Cardiac fibroblast (primary cell): ENCODE measurements at places on chromosomes 1 and 21.

DNA sequence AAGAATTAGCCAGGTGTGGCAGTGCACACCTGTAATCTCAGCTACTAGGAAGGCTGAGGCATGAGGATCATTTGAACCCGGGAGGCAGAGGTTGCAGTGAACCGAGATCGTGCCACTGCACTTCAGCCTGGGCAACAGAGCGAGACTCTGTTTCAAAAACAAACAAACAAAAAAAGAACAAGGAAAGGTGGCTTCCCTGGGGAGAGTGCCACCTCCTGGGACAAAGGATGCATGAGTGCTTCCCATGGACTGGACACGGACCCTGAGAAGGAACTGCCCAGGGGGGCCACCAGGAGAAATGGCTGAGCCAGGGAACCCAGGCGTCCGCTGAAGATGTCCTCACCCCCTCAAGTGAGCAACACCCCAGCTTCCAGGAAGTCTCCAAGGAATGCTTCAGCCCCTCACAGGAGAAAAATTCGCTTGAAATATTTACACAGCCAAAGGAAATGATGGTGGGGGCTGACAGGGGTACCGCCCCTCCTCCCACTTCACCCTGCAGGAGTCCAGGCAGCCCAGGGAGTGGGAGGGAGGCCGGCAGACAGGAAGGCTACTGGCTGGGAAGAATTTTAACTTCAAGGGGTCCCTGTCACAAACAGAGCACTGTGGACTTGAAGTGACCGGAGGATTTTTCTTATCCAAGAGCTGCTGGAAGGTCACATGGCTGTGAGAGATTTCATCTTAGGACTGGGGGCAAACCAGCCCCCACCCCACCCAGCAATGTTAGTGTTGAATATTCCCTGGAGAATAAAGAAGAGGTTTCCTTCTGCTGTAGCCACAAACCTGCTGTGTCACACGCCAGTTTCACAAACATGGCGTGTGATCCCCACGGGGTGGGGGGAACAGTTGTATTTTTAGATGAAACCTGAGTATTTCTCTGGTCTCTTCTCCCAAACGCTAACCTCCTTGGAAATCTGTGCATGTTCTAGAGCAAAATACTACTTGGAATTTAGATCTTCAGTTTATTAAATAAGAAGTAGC, 90.8 kb upstream of the SLC25A33 start:
- peak; percentile 33 for DNase-seq

DNA sequence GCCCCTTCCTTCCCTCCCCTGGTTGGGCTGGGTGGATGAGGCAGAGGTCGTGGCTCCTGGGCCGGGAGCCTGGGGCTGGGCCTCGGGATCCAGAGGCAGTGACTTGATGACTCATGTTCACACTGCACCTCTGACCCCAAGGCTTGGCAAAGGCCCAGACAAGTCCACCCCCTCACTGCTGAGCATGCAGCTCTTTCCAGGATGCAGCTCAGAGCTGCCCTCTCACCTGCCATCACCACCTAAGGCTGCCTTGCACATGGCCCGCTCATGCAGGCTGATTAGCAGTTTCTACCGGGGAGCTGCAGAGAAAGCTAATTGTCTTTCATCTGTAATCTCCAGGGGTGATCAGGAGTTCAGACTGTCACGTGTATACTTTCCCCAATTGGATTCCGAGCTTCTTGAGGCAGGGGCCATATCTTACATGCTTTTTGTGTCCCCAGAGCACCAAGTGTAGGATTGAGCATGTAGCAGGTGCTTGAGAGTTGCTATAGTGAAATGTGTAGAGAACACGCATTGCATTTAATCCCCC, 62.1 kb downstream of the LRRN2 start:
- DNase-seq = peak; percentile 41

- DNase-seq = no peak
These were observed 965.8 kb downstream of the PLA2G4A start for GRCh38 chr1:187794561-187794960.

- no peak for DNase-seq
These were observed 37.4 kb upstream of the NTPCR start for GRCh38 chr1:232912845-232913580.

GRCh38 chr1:85447006-85447943, 17.7 kb downstream of the DDAH1 start:
- DNase-seq = peak; percentile 67

- peak; percentile 84 for DNase-seq
These were observed 1.1 kb downstream of the LAMB3 start for GRCh38 chr1:209651138-209651587.

GRCh38 chr1:57655161-57655560, 231.3 kb upstream of the DAB1 start:
- DNase-seq = no peak

DNA sequence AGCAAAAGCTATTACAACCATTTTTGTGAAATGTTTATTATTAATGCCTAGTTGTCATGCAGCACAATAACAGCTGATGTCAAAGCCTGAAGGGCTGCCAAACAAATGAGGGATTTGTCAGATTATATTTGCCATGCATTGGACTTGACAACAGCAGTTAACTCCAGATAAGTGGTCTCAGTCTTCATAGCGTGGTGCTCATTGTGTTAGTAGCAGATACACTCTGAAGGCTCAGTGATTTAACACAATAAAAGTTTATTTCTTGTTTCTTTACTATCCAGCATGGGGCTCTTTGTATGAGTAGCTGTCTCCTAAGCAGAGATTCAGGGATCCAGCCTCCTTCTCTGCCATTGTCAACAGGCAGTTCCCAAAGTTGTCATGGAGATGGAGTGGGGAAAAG, 76.0 kb upstream of the PTGFRN start:
- no peak for DNase-seq

GRCh38 chr1:156498432-156499193, 2.0 kb downstream of the MEF2D start:
- no peak for DNase-seq
